ENCODE measurements at places on chromosomes 7 and 10. TPM values are rescaled to one million over a fixed set of nuclear protein-coding genes. Genes with fewer than 3 reads are reported as not detected.

VAX1 gene
- not detected for total RNA-seq

DNA sequence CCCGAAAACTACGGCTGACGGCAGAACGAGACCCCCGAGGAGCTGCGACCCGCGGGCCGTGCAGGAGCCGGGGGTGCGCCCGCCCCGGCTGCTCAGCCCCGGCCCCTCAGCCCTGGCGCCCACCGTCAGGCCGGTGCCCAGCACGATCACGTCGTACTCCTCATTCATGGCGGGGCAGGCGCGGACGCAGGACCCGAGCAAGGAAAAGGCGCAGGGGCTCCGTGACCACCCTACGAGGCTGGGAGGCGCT is 218 bp downstream of the GDI2 start:
- peaks cover 39% of the 10 kb centered on the region for H3K4me1 ChIP-seq
- H3K4me3 ChIP-seq = peak overlapping the region; percentile 89
- no peak for DNase-seq
- peak overlapping the region; percentile 93 for H3K27ac ChIP-seq

- H3K4me1 ChIP-seq = peaks cover 12% of the 10 kb centered on the region
- H3K27me3 ChIP-seq = peaks cover 6% of the 10 kb centered on the region
- peaks cover 62% of the 10 kb centered on the region for H3K36me3 ChIP-seq
- H3K27ac ChIP-seq = no peak overlapping the region
- no peak overlapping the region for H3K4me3 ChIP-seq
Measured at GRCh38 chr7:149474309-149475120, 13.7 kb upstream of the ZNF777 start.

- peaks cover 39% of the 10 kb centered on the region for H3K4me1 ChIP-seq
- no peak overlapping the region for H3K4me3 ChIP-seq
- peaks cover 4% of the 10 kb centered on the region for H3K36me3 ChIP-seq
- DNase-seq = no peak
- H3K27ac ChIP-seq = peak overlapping the region; percentile 8
- H3K27me3 ChIP-seq = no peaks in the 10 kb centered on the region
Measured at GRCh38 chr7:29126804-29127203, 19.5 kb downstream of the CPVL start.

NPSR1 gene
- not detected for total RNA-seq

SFRP5 gene
- total RNA-seq = 2.4 TPM

SNX13 gene
- total RNA-seq = 27.5 TPM

- DNase-seq = no peak
- peaks cover 23% of the 10 kb centered on the region for H3K4me1 ChIP-seq
- no peaks in the 10 kb centered on the region for H3K27me3 ChIP-seq
- no peak overlapping the region for H3K4me3 ChIP-seq
Measured at GRCh38 chr7:31603046-31603445, 84.0 kb upstream of the PPP1R17 start.

KIF11 gene
- total RNA-seq = 55.7 TPM

DGKB gene
- total RNA-seq = 3.0 TPM

GRCh38 chr10:52500476-52500875 is 186.4 kb downstream of the DKK1 start:
- peaks cover 21% of the 10 kb centered on the region for H3K36me3 ChIP-seq
- H3K4me1 ChIP-seq = 0 out of 2 replicates have a peak, but pooled peaks cover 2% of the 10 kb centered on the region
- H3K27ac ChIP-seq = no peak overlapping the region
- H3K4me3 ChIP-seq = no peak overlapping the region
- no peaks in the 10 kb centered on the region for H3K27me3 ChIP-seq

LRRC61 gene
- 27.7 TPM for total RNA-seq

GRCh38 chr7:93578762-93579161 is 4.2 kb upstream of the CALCR start:
- no peak overlapping the region for H3K27ac ChIP-seq
- DNase-seq = no peak
- no peaks in the 10 kb centered on the region for H3K36me3 ChIP-seq
- H3K4me1 ChIP-seq = peaks cover 13% of the 10 kb centered on the region
- no peak overlapping the region for H3K4me3 ChIP-seq

DNA sequence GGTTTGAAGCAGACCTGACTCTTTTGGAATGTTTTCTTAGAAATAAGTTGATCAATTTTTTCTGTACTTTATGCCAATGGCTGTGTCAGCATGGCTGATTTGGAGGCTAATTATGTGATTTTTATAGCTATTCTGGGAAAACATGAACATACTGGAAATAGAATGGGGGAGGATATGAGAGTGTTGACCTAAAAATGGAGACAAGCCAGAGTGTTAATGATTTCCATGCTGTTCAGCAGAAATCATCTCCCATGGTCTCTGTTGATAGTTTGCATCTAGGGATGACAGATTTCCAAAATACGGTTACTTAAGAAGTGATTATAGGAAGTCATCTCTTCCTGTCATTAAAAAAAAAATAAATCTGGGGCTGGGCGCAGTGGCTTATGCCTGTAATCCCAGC is 32.7 kb upstream of the DMTF1 start:
- H3K4me1 ChIP-seq = no peaks in the 10 kb centered on the region
- H3K4me3 ChIP-seq = no peak overlapping the region

NXPH1 gene
- 0.27 TPM for total RNA-seq

DNA sequence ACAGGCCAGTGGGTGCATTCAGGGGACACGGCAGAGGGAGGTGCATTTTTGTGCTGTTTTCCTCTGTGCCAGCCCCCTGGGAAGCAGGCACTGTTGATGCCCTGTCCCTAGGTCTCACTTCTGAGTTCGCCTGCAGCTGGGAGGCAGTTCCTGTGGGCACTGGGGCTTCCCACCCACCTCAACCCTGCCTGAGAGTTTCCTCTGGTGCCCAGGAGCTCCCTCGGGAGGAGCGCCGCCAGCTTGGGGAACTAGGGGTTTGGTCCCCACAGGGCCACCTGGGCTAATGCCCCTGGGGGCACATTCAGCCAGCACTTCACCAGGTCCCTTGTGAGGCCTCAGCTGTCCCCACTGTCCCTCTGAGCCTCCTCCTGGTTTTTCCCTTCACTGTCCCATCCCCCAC is 178.2 kb upstream of the RHEB start:
- H3K36me3 ChIP-seq = no peaks in the 10 kb centered on the region
- H3K27ac ChIP-seq = no peak overlapping the region
- no peak for DNase-seq
- H3K27me3 ChIP-seq = no peaks in the 10 kb centered on the region
- peaks cover 28% of the 10 kb centered on the region for H3K4me1 ChIP-seq

CALY gene
- 1.8 TPM for total RNA-seq

- peak overlapping the region; percentile 90 for H3K4me3 ChIP-seq
- peaks cover 51% of the 10 kb centered on the region for H3K4me1 ChIP-seq
- H3K27ac ChIP-seq = peak overlapping the region; percentile 85
Measured at GRCh38 chr10:30436191-30436611, 2.2 kb downstream of the MAP3K8 start.

DNA sequence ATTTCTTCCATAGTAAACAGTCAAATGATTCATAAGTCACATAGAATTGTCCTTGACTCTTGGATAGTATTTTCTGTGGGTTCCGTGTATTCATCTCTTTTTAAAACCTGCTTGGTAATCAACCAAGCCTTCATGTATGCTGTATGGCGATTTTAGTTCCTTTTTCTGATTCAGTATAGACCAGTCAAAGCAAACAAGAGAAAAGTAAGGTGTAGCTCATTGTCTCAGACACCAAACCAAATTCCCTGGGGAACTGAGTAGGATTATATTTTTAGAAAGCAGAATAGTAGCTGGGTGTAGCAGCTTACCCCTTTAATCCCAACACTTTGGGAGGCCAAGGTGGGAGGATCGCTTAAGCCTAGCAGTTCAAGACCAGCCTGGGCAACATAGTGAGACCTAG is 240.5 kb downstream of the BBS9 start:
- DNase-seq = no peak
- H3K4me3 ChIP-seq = no peak overlapping the region
- no peaks in the 10 kb centered on the region for H3K27me3 ChIP-seq
- no peak overlapping the region for H3K27ac ChIP-seq
- H3K36me3 ChIP-seq = peaks cover 34% of the 10 kb centered on the region

ABCB4 gene
- 1.1 TPM for total RNA-seq

SLC26A3 gene
- total RNA-seq = 0.44 TPM

GIMAP4 gene
- 0.28 TPM for total RNA-seq

- peaks cover 4% of the 10 kb centered on the region for H3K36me3 ChIP-seq
- no peak overlapping the region for H3K27ac ChIP-seq
- no peak overlapping the region for H3K4me3 ChIP-seq
Measured at GRCh38 chr10:122884166-122884565, 4.8 kb upstream of the FAM24B start.

FLNC gene
- total RNA-seq = 8.0 TPM

DNA sequence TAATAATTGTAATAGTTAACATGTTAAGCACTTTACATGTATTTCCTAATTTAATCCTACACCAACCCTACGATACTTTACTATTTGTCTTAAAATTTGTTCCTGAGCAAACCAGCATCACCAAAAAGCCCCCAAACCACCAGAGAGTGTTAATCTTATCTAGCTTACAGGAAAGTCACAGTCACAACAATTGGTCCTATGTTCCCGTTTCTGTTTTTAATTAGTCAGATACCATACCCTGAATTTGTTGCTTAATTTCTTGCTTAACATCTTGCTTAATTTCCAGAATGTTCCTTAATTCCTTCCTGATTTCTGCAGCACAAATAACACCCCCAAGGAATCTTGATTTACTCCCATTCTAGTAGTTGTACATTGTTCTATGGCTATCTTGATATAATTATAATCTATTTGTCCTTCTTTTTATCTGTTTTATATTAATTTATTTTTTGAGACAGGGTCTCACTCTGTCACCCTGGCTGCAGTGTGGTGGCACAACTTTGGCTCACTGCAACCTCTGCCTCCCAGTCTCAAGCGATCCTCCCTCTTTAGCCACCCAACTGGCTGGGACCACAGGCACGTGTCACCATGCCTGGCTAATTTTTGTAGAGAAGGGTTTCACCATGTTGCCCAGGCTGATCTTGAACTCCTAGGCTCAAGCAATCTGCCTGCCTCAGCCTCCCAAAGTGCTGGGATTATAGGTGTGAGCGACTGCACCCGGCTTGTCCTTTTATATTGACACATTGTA is 6.6 kb upstream of the PDSS1 start:
- no peak overlapping the region for H3K27ac ChIP-seq
- H3K27me3 ChIP-seq = peaks cover 10% of the 10 kb centered on the region
- no peaks in the 10 kb centered on the region for H3K36me3 ChIP-seq
- no peak for DNase-seq
- H3K4me1 ChIP-seq = no peaks in the 10 kb centered on the region

DNA sequence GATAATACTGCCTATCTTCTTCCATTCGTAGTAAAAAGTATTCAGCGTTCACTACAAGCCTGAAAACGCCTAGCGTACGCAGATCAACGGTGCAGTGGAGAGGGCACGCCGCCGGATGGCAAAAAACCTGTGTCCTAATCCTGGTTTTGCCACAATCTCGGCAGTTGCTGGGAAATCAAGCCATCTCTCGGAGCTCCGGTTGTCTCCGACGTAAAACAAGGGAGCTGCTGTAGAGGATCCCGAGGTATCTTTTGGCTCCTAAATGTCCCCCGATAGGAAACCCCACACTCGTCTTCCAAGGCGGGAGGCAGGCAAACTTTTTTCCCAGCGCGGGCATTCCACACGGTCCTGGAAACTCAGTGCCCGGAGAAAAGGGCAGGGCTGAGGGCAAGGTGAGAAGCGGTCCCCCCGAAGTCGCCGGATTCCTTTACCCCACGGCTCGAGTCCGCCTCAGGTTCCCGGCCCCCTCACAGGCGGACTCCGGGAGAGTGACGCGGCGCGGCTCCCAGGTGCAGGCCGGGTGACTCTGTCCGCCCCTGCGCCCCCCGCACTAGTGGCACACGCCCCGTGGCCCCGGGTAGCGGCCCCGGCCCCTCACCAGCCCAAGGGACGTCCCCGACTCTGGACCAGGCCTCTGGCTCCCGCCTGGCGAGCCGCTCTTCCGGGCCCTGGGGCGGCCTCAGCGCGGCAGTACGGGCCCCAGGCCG is 649 bp downstream of the IDE start:
- peaks cover 6% of the 10 kb centered on the region for H3K36me3 ChIP-seq
- H3K4me1 ChIP-seq = peaks cover 29% of the 10 kb centered on the region
- no peak for DNase-seq
- H3K4me3 ChIP-seq = peak overlapping the region; percentile 67

CFAP58 gene
- 0.92 TPM for total RNA-seq

DNA sequence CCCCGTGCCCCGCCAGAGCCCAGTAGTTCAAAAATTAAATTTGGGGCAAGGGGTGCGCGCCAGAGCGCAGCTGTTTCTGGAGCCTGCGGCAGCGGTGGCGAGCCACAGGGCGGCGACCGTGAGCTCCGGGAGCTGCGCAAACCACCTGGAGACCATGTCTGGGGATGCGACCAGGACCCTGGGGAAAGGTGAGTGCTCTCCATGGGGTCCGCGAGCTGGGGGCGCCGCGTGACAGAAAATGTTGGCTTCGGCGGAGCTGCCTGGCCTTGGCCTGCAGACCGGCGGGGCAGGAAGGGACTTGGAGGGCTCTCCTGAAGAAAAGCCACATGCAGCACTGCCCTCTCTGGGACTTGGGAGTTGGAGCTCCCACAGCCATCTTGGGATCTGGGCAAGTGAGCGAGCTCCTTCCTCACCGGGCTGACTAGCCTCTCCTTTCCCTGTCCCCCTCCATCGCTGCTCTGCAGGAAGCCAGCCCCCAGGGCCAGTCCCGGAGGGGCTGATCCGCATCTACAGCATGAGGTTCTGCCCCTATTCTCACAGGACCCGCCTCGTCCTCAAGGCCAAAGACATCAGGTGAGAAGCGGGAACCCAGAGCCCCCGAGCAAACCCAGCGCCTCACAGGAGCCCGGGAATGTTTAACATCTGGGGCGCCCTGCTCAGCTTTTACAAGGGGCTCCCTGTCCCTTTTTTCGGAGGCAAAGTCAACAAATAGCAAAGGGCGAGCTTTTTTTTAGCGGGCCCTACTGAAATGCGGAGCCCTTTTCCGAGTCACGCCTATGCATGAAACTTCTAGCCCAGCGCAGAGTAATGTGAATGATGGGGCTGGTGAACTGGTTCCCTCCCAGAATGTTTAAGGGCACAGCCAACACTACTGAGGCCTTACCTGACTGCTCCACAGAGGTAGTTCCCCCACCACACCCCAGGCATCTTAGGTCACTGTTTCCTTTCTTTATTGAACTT is 6.1 kb downstream of the GSTO2 start:
- H3K27me3 ChIP-seq = peaks cover 12% of the 10 kb centered on the region
- H3K36me3 ChIP-seq = peaks cover 3% of the 10 kb centered on the region
- H3K27ac ChIP-seq = no peak overlapping the region

GRCh38 chr7:33395340-33395739 is 266.0 kb downstream of the BBS9 start:
- no peak overlapping the region for H3K4me3 ChIP-seq
- H3K4me1 ChIP-seq = peaks cover 12% of the 10 kb centered on the region
- H3K27me3 ChIP-seq = no peaks in the 10 kb centered on the region
- H3K27ac ChIP-seq = peak overlapping the region; percentile 78
- DNase-seq = no peak
- H3K36me3 ChIP-seq = peaks cover 25% of the 10 kb centered on the region

COL1A2 gene
- total RNA-seq = 81.2 TPM

- H3K27ac ChIP-seq = no peak overlapping the region
- peak; percentile 31 for DNase-seq
- peaks cover 20% of the 10 kb centered on the region for H3K4me1 ChIP-seq
- peak overlapping the region; percentile 63 for H3K4me3 ChIP-seq
- peaks cover 29% of the 10 kb centered on the region for H3K27me3 ChIP-seq
Measured at GRCh38 chr7:22356010-22356691, 803 bp downstream of the RAPGEF5 start.

- peaks cover 32% of the 10 kb centered on the region for H3K36me3 ChIP-seq
- DNase-seq = no peak
- H3K4me3 ChIP-seq = no peak overlapping the region
- H3K27me3 ChIP-seq = no peaks in the 10 kb centered on the region
- no peak overlapping the region for H3K27ac ChIP-seq
- peaks cover 4% of the 10 kb centered on the region for H3K4me1 ChIP-seq
Measured at GRCh38 chr7:12385364-12385786, 18.3 kb downstream of the VWDE start.

Data from WTC11 (cell line).